ENCODE measurements at places on chromosomes 16 and 17.

DNA sequence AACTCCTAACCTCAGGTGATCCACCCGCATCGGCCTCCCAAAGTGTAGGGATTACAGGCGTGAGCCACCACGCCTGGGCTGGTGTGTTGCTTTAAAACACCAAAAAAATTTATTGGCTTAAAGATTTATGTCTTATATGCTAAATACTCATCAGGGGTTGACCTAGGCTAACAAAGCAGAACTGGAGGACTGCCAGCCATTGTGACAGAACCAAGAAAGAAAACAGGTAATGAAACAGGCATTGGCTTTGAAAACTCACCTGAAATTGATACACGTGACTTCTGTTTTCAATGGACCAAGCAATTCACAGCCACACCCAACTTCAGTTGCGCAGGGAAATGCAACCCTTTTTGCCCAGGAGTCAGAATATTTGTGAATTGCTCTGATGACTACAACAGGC, 4.9 kb upstream of the PHAF1 start:
- DNase-seq, result no peak

- no peak for DNase-seq
Measured at GRCh38 chr16:49327466-49327865, 45.8 kb upstream of the CBLN1 start.

- no peak for DNase-seq
Measured at GRCh38 chr16:596736-597060, 6.8 kb downstream of the RAB40C start.

- no peak for DNase-seq
Measured at GRCh38 chr17:81514739-81515529, 2.3 kb upstream of the ACTG1 start.

GRCh38 chr17:39151150-39151942, at the start of gene PLXDC1:
Gene PLXDC1 (minus strand): TSS chr17:39151637. CDS start chr17:39151437, 200 bp downstream.
- no peak for DNase-seq

GRCh38 chr17:75587675-75588595, at the start of gene MYO15B:
Gene MYO15B (plus strand): TSS chr17:75587800. CDS start chr17:75588058, 258 bp downstream.
- no peak for DNase-seq

- DNase-seq, result no peak
Measured at GRCh38 chr17:17305281-17305801, 2.2 kb downstream of the NT5M start.

GRCh38 chr17:61214753-61215152, 184.9 kb upstream of the TBX2 start:
- no peak for DNase-seq

DNA sequence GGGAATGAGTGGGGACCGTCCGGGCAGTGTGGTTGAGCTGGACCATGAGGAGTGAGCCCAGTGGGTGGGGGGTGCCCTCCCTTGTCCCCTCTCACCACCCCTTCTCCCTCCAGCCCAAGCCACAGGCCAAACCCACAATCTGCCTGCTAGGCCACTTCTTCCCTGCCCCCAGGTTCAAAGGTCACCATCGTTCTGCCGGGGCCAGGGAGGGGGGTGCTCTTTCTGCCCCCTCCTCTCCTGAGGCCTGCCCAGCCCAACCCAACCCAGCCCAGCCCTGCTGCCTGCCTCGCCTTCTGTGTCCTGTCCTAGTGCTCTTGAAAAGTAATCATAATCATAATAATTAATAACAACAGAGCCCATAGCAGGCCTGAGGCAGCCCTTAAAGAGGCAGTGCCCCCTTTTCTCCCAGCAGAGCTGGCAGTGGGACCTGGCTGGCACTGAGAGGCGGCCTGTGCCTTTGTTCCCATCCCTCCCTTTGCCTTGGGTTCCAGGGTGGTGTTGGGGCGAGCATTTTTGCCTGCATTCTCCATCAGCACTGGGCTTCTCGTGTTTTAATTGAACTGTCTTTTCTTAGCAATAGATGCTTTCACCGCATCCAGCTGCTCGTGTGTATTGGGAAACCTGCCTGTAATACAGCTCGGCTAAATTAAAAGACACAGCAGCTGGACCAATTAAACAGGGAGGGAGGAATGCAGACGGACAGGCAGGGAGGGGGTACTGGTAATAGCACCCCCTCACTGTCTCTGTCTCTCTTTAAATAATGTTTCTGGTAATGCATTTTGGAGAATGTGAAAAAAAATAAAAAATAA, 46.8 kb downstream of the SREBF1 start:
- no peak for DNase-seq

DNA sequence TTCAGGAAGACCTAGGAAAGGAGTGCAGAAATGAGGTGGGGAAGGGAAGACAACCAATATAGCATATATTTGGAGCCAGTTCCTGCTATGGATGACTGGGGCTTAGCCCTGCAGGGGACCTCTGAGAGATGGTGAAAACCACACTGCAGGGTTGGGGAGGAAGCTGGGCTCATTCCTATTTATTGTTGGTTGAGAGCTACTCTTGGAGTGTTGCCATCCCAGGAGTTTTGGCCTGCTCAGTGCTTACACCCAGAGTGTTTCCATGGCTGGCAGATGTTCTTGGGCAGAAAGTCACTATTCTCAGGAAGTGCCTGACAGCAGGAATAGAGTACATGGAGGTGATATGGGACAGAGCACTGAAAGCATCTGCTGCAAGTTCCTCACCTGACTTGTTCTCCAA, 145.8 kb downstream of the SPACA3 start:
- DNase-seq, result peak; percentile 50

DNA sequence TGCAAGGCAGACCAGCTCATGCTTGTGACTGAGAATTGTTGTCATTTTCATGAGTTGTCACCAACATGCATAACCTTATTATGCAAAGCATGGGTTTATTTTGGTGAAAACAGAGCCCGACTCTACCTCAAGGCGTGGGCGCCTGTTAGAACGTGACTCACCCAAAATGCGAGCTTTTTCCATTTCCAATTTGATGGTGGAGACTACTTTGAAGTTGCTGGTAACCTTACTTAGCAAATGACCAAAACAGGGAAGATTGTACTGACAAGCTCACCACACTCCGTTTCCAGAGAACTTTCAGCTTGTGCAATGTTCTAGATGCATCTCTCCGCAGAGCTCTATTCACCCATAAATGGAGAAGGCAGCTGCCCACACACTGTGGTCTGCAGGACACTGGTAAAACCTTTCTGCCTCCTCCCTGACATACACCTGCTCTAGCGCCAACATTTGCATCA, 284.5 kb downstream of the MAF start:
- DNase-seq, result no peak

GRCh38 chr17:78777881-78778280, 4.2 kb downstream of the CYTH1 start:
- DNase-seq, result no peak

DNA sequence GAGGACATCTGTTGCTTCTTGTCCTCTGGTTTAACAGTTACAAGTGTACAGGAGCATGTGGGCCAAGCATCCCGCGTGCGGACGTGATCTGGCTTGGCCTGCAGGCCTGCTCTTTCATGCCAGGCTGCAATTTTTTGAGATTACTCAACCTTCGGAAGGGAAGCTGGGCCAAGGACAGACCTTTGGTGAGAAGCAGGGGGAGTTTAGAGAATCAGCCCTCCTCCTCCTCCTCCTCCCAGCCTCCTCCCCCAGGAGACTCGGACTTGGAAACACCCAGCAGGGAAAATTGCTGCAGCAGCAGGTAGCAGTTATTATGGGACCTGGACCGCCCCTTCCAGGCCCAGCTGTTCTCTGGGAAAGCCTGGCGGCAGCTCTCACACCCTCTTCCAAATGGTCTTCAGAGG, 5.1 kb upstream of the KLHL36 start:
- DNase-seq, result no peak

GRCh38 chr16:68768771-68769170, 31.7 kb downstream of the CDH1 start:
- no peak for DNase-seq

DNA sequence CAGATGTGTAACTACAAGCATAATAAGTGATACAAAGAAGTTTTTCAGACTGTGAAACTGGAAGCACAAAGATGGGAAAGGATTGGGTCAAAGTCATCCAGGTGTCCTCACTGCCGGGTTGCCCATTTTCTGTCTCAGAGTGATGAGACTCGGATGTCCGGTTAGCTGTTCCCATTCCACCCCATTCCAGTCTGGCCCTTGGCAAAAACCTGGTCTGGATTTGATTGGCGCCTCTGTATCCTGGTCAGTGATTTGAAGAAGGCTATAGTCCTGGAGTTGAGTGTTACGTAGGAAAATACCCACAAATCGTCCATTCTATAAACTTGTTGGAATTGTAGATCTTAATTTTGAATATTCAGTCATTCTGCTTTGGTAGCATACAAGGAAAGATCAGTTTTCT, 19.9 kb upstream of the PHKG2 start:
- no peak for DNase-seq

DNA sequence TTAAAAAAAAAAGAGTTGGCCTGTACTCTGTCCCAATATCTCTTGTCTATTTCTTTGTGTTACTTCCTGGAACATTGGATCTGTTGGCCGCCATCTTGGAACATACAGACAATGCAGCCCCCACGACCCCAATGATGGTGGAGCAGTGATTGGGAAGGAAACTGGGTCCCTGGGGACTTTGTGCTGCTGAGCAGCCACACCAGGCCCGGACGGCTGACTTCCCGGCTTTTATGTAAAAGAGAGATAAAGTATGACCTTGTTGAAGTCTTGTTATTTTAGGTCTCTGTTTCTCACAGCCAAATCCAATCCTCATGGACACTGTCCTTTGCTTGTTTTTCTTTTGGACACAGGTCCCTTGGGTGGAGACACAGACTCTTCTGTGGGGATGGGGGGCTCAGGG, 204.5 kb downstream of the SALL1 start:
- DNase-seq, result no peak

DNA sequence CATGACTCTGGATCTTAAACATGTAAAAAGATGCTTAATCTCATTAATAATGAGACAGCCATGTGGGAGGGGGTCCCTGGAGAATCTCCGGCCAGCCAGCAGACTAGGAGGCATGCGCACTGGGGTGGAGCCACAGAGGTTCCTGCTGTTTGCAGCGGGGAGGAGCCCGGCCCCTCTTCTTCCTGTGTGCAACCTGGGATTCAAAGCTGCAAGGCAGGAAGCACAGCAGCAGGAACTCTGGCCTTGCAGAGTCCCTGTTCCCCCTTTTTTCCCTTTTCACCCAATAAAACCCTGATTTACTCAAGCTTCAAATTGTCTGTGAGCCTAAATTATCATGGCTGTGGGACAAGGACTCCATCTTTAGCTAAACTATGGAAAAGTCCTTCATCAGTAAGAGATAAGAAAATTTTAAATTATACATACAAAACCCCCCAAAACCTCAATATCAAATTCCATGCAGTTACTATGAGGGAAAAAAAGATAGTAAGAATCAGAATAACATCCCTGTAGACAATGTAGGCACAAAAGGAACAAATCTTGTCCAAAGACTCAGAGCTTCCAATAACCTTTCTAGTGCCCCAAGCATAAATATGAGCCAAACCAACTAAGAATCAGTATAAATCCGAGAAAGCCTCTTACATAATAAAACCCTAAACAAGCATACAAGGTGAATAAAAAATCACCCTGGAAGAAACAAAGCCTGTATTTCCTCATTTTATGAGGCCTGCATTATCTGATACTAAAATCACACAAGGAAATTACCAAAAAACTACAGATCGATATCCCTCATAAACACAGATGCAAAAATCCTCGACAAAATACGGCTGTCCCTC, 12.1 kb downstream of the CFDP1 start:
- no peak for DNase-seq

DNA sequence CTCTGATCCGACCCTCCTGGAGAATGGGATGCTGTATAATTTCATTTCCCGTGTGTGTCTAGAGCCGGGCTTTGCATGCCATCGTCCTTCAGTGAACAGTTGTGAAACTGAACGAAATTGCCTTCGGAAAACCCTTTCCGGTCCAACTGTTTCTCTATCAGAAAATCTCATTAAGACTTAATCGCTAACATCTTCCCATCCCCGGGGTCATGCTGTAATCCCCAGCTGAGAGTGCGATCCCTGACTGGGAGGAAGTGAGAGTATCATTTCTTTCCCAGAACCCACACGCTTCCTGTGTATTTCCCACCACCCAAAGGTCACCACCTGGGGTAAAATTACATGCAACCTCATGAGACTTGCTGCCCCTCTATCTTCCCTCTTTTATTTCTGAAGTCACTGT, 75.6 kb upstream of the RBFOX1 start:
- DNase-seq, result no peak

GRCh38 chr17:34669511-34669910, 90.1 kb downstream of the TMEM132E start:
- no peak for DNase-seq

GRCh38 chr16:12024429-12024828, 47.9 kb downstream of the SNX29 start:
- DNase-seq, result no peak

DNA sequence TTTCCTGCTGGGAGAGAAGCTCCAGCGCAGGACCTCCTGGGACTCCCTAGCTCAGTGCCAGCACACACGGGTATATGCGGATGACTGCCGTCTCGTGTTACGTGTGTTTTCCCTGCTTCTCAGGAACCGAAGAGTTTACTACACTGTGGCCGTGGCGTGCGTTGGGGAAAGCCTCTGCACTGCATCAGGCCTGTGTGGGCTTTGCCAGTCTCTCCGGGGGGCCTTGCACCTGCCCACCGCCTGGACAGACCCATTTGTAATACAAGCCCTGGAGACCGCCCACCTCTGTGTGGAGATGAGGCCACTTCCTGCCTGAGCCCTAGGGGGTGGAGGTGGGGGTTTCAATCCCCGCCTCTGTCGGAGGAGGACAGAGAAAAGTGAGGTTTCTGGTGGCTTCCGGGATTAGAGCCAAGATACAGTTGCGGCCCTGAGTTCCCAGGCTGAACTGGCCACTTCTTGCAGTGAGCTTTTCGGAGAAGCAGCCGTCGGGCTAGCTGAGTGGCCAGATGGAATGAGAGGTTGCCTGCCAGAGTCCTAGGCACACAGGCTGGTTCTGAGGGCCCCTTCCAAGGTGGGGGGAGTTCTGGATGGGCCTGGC, 43.4 kb upstream of the GSE1 start:
- DNase-seq, result peak; percentile 56

GRCh38 chr17:81817758-81818147, 13.8 kb downstream of the GCGR start:
- no peak for DNase-seq

DNA sequence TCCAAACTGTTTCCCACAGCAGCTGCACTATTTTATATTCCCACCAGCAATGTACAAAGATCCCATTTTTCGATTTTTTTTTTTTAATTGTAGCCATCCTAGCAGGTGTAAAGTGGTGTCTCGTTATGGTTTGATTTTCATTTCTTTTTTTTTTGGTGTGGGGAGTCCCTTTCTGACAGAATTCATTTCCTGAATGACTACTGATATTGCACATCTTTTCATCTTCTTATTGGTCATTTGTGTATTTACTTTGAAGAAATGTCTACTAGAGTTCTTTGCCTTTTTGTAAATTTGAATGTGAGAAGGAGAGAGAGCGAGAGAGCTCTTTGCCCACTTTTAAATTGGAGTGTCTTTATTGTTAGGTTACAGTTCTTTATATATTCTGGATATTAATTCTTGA, 14.0 kb downstream of the CYB5B start:
- no peak for DNase-seq

- DNase-seq, result no peak
Measured at GRCh38 chr17:79650283-79650682, 39.4 kb upstream of the RBFOX3 start.

GRCh38 chr17:80499560-80499959, 23.2 kb upstream of the NPTX1 start:
- no peak for DNase-seq

GRCh38 chr17:4505187-4505586, 6.5 kb downstream of the SPNS2 start:
- no peak for DNase-seq

GRCh38 chr17:78826836-78827509, 13.6 kb downstream of the USP36 start:
- no peak for DNase-seq
